ENCODE measurements at places on chromosomes 16 and 17.

DNA sequence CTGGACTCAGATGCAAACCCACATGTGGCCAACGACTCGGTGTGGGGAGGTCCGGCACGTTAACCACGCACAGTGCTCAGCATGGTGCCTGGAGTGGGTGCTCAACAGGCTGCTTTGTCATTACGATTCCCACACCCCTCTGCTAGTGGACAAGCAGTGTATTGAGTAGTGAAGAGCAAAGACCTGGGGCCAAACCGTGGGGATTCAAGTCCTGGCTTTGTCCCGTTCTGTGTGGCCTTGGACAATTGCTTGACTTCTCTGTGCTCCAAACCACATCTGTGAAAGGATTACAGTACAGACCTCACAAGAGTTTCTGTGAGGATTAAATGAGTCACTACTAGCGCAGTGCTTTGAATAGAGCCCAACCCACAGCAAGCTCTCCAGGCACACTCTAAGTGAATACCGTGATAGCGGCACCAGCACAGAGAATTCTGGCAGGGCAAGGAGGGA lies 33.8 kb downstream of the TRPV2 start:
- DNase-seq, result no peak

- no peak for DNase-seq
Observed at GRCh38 chr16:66264311-66265047, 102.0 kb upstream of the CDH5 start.

DNA sequence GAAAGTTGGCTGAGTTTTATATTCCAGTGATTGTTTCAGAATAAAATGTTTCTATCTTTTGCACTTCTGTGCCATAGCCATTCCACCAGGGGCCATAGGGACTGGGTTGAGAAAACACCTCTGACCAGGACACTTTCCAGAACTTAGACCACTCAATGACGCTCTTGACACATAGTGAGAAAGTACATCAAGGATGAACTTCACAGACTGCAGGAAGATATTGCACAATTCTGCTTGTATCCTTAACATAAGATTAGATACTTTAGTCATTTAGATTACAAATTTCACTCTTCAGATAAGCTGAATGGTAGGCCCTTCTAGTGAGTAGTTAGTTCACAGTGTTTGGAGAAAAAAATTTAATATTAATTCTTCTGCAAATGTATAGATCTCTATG lies 13.0 kb upstream of the MPHOSPH6 start:
- no peak for DNase-seq

GRCh38 chr16:5647051-5647450 lies 549.5 kb upstream of the EEF2KMT start:
- DNase-seq, result no peak

DNA sequence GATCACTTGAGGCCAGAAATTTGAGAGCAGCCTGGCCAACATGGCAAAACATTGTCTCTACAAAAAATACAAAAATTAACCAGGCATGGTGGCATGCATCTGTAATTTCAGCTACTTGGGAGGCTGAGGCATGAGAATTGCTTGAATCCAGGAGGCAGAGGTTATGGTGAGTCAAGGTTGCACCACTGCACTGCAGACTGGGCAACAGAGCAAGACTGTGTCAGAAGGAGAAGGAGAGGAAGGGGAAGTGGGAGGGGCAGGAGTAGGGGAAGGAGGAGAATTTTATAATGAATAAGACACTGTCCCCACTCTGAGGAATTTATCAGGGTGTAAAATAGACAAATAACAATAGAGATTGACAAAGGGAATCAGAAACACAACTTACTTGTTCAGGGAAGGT lies 440.6 kb upstream of the DYNLRB2 start:
- DNase-seq, result no peak

DNA sequence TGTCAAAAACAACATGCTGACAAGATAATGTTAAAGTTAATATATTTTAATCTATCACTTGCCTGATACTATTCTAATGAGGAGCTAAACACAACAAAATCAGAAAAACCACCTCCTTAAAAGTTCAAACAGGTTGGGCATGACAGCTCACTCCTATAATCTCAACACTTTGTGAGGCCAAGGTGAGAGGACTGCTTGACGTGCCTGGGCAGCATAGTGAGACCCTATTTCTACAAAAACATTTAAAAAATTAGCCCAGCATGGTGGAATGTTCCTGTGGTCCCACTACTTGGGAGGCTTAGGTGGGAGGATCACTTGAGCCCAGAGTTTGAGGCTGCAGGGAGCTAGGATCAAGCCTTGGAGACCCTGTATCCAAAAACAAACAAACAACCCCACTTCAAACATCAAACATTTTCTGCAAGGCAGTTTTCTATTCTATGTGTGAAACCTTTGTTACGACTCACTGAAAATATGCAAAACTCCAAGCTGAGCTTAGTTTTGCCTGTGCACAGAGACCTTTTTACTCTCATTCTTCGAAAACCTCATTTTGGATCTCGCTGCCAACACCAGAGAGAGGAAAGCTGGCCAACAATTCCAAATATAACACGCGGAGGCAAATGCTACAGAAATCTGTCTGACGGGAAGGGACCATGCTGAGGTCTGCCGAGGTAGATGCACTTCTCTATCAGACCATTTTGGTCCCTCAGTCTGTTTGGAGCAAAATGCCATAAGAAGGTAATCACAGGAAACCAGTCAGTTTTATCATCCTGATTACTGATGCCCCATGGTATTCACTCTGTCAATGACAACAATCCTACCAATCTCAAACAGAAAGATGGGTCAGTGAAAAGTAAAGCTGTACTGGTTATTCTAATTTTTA lies 6.2 kb downstream of the PHF12 start:
- DNase-seq, result peak; percentile 75

GRCh38 chr17:71334048-71334751 lies 786.6 kb upstream of the SOX9 start:
- no peak for DNase-seq

DNA sequence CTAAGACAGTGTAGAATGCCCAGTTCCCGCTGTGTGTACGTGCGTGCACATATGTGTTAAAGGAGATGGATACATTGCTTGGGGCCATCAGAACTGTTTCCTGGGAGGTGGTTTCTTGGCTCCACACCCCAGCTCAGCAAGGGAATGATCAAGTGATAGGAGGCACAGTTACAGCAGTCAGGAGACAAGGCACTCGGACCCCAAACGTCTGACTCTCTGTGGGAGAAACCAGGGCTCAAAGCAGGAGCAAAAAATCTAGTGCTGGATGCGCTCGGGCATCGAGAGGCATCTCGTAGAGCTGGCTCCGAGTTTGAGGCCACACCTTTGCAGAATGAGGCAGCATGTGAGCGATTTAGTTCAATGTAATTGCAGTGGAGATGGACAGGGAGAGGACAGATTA lies 71.9 kb downstream of the RBBP6 start:
- no peak for DNase-seq

DNA sequence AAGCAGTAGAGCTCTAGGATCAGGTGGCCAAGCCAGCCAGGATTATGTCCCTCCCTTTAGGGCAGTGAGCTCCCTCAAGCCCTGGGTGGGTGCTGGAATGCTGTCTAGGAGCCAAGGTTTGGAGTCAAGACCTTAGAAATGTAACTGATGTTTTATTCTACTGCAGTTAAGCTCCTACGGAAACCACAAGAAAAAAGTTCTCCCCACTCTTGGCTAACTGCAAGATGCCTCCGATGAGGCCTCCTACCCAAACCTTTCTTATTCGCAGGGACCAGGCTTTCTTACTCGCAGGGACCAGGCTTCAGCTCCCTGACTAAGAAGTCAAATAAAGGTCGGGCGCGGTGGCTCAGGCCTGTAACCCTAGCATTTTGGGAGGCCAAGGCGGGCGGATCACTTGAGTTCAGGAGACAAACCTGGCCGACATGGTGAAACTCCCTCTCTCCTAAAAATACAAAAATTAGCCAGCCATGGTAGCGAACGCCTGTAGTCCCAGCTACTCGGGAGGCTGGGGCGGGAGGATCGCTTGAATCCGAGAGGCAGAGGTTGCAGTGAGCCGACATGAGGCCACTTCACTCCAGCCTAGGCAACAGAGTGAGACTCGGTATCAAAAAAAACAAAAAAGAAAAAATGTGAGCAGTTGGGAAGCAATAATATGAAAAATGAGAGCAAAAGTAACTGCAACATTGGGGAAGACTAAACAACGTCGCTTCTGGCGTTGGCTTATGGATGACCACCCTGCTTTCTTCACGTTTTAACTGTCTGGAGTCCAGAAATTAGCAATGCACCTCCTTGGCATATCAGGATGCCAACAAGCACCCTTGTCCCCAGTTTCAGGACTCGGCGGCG lies 31.7 kb upstream of the ARL4D start:
- no peak for DNase-seq

GRCh38 chr17:76408037-76408849 lies 23.8 kb downstream of the SPHK1 start:
- no peak for DNase-seq

GRCh38 chr17:333626-334396 lies 18.8 kb downstream of the RPH3AL start:
- DNase-seq, result no peak

- no peak for DNase-seq
Observed at GRCh38 chr17:3803308-3803640, 2.3 kb upstream of the ITGAE start.

DNA sequence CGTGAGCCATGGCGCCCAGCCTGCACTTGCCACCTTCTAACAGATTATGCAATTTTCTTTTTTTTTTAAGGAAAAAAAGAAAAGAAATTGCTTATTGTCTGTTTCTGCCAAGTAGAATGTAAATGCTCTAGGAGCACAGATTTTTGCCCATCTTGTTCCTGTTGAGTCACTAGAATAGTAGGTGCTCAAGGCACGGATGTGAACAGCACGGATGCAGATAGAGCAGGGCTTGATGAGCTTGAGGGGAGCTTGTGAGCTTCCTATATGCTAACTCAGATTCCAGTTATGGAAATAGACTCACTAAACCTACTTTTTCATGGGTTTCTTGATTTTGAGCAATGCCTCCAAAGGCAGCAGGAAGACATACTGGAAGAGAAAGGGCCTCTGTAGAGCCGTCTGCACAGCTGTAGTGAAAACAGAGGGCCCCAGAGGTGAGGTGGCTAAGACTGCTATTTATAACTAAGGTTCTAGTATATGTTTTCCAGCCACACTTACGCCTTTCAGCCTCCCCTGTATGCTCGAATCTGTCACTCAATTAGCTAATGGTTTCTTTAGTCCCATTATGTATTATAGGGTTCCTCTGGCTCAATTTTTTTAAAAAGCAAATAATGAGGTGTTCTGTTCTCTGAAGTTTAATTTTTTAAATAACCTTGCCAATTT lies 72.8 kb downstream of the WWP2 start:
- DNase-seq, result no peak

DNA sequence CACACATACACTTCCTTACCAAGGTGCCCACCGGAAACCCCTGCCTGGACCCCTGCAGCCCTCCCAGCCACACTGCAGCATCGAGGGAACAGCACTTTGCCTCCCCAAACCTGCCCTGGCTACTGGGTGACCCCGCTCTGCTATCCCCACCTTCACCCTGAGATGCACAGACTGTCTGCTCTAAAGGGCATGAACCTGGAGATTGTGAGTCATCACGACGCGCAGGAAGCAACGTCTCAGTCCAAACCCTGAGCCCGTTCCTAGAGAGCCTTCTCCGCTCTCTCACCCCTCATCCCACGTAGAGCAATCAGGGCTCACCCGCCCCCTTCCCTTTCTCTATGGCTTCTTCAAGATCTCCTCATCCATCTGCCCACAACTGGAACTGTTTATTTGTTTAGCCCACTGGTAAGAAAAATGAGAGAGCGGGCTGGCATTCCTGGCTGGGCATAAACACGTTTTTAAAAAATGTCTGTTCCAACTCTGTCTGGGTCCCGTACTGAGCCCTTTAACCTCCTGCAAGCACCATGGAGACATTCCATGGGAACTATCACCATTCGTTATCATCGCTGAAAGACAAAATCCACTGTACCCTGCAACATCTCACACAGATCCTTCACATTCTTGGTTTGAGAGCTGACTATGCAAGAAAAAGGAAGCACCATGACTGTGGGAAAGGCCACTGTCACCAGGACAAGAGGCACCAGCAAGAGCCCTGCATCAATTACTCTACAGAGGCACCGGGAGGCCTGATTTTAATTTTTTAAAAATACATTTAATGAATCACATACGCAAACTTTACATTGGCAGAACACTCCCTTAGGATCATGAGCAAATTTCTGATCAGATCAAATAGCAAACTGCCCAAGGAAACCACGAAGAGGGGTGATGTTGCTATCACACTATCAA lies 28.2 kb downstream of the ZFHX3 start:
- DNase-seq, result no peak

DNA sequence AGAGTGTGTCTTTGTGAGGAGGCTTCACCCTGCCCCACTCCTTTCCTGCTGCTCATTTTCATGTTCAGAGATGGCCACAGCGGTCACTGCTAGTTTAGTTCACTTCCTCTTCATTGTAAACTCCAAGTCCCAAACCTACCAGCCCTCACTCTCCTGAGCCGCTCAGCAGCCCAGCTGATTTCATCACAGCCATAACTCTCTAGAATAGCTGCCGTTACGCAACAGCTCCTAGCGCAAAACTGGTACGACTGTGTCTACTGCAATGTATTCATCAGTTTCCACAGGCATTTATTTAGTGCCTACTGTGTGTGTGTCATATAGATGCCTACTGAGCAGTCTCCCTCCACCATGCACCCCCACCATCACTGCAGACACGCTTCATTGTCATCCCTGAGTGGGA lies 233.5 kb upstream of the RPL38 start:
- DNase-seq, result no peak

DNA sequence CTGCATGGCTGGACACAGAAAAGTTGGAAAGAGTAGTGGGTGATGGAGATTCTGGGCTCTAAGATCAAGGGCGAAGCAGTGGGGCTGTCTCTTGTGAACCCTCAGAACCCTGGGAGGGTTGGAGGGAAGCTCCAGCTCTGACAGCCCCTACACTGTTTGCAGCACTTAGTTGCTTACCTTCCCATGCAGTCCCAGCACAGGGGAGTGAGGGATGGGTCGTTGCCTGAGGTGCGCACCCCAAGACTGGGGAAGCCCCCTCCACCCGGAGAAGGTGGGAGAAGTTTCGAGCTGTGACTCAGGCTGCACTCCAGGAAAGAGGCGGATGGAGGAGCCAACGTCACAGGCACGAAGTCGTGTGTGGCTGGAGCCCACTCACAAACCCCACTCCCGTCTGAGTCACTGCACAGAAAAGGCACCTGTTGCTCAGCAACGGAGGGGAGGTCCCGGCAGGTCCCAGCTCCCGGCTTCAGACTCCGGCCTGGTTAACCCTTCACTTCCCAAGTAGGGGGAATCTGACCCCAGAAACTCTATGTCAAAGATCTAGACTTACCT lies 60.1 kb downstream of the AIPL1 start:
- no peak for DNase-seq

- no peak for DNase-seq
Observed at GRCh38 chr16:51877686-51878085, 669.3 kb downstream of the TOX3 start.

DNA sequence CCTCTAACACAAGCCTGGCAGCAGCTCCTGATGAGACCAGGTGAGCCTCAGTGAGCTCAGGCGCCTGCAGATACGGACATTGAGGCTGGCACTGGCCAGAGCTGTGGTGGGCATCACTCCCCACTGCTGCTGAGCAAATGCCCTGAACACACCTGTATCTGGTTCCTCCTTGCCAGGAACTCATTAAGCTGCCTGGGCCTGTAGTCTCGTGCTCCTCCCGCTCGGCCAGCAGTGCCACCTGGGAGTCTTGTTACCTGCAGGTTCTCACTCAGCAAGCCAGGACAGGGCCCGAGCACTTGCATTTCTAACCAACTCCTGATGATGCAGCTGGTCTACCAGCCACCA lies 13.3 kb downstream of the EIF4A3 start:
- DNase-seq, result no peak

GRCh38 chr16:27526180-27526579 lies 23.5 kb downstream of the GTF3C1 start:
- DNase-seq, result no peak
